ENCODE measurements at places on chromosomes 6 and 20.

DNA sequence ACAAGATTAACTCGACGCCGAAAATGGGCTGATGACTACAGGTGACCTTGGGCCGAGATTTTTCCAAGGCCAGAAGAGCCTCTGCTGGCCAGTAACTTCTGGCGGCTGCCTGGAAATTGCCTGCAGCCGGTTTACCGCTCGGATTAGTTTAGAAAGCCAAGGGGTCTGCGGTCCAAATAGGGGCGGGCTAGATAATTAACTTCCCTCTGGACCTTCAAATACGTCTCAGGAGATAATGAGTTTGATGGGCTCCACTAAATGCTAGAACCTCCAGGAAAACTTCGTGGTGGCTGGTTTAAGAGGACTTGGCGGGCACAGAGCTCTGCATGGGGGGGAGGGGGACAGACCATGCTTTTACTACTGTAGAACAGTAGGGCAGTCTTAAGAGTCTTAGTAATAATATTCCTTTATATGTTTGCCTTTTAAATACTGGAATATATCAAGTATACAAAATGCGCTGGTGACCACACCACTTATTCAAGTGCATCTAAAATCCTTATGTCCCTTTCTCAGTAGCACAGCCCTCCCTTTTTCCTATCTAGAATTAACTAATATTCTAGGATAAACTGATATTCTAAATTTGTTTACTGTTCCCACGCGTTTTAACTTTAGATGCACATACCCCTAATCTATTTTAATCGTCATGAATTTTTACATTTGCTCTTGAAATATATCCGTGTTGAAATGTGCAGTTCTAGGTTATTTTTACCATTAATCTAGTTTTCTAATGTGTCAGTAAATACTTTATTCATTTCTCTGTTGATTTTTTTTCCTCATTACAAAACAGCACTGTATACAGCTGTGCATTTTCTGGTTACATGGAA, 107.5 kb upstream of the PRSS16 start:
- no peak for DNase-seq

GRCh38 chr6:137119196-137120104, 54.0 kb downstream of the IL22RA2 start:
- DNase-seq = no peak

GRCh38 chr6:31267651-31268368, 4.1 kb downstream of the HLA-C start:
- DNase-seq = no peak

- no peak for DNase-seq
Measured at GRCh38 chr6:82144852-82145340, 102.6 kb downstream of the IBTK start.

- DNase-seq = no peak
Measured at GRCh38 chr6:113432521-113433334, 424.4 kb upstream of the MARCKS start.

DNA sequence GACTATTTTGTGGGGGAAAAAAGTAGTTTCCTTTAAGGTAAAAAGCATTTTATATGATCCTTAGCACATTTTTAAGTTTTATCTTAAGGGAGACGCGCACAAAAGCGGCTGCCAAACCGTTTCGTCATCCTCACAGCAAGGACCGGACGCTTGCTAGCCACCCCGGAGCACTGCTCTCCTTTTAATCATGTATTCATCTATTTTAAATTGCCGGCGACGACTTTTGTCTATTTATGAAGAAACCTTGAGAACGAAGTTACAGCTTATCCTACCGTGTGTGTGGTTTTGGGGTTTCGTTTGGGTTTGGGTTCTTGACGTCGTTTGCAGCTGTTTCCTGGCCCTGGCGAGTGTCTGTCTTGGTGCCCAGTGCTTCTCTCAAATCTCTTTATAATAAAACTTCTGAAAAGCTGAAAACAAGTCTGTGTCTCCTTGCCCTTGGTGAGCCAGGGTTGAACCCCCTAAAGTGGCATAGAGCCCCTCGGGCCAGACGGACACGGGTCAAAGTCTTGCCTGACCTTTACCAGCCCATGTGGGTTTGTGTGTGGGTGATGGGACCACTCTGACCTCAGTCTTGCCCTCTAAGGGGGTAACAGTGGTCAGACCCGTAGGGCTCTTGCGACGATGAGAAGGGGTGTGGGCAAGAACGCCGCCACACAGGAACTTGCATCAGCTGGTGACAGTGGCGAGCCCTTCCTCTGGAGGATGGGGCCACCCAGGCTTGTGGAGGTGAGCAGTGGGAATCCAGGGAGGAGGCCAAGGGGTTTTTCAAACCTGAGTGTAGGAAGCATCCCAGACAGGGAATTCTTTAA, 117.6 kb downstream of the JPH2 start:
- peak; percentile 65 for DNase-seq

GRCh38 chr6:21402368-21402767, 191.2 kb upstream of the SOX4 start:
- DNase-seq = peak; percentile 58

DNA sequence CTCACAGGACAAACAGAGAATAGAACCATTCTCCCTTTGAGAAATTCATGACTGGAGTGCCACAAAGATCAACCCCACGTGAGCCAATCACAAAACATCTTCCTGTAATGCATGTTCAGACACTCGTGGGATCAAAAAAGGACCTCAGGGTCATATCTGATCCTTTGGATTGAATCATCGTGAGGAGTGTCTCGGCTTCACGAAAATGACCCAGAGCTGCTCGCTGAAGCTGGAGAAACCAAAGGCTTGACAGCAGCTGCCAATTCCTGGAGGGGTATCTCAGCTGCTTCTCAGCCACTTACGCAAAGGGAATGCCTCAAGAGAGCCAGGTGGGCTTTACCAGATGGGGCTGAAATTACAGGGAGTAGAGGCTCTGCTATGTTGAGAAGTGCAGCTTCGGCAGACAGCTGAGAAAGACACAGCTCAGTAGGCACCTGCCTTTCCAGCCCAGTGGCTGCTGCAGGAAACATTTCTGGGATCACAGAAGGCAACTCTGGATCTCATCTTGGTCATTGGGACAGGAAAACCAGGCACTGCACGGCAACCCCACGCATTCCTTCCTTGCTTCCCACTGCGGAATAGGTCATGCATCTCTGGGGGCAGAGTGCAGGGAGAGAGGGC, 813.1 kb downstream of the KIF16B start:
- DNase-seq = no peak

- no peak for DNase-seq
Measured at GRCh38 chr20:14453259-14453658, 115.8 kb upstream of the FLRT3 start.

- no peak for DNase-seq
Measured at GRCh38 chr20:2353231-2353630, 27.5 kb upstream of the TGM6 start.

- no peak for DNase-seq
Measured at GRCh38 chr20:48190757-48191156, 405.5 kb upstream of the SULF2 start.

- DNase-seq = no peak
Measured at GRCh38 chr6:44463728-44464450, 76.4 kb downstream of the CDC5L start.

GRCh38 chr6:127914240-127914639, 13.4 kb upstream of the THEMIS start:
- DNase-seq = no peak

GRCh38 chr20:35661908-35662307, 2.8 kb downstream of the CPNE1 start:
- no peak for DNase-seq

DNA sequence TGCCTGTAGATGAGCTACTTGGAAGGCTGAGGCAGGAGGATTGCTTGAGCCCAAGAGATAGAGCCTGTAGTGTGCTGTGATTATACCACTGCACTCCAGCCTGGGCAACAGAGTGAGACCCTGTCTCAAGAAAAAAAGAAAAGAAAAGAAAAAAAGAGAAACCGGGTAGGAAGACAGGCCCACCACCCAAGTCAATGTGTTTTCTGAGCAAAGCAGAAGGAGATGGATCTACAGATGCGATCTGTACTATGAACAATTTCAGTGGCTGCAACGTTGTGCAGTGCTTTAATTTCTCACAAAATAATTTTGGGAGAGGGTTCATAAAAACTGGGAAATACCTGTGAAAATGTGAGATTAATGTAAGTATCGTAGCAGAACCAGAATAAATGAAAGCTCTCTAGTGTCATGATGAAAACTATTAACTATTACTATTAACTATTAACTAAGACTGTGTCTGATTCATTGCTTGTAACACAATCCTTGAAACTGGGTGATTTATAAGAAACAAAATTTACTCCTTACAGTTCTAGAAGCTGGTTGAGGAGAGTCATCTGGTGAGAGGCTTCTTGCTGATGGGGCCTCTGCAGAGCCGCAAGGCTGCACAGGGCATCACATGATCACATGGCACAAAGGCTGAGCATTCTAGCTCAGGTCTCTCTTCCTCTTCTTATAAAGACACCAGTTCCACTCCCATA, 233.1 kb upstream of the ZNF217 start:
- no peak for DNase-seq

GRCh38 chr20:49712646-49712995, 1.1 kb downstream of the B4GALT5 start:
- DNase-seq = no peak

- no peak for DNase-seq
Measured at GRCh38 chr6:21915707-21916260, 322.2 kb downstream of the SOX4 start.

GRCh38 chr6:142279350-142280180, 22.2 kb upstream of the ADGRG6 start:
- DNase-seq = no peak

DNA sequence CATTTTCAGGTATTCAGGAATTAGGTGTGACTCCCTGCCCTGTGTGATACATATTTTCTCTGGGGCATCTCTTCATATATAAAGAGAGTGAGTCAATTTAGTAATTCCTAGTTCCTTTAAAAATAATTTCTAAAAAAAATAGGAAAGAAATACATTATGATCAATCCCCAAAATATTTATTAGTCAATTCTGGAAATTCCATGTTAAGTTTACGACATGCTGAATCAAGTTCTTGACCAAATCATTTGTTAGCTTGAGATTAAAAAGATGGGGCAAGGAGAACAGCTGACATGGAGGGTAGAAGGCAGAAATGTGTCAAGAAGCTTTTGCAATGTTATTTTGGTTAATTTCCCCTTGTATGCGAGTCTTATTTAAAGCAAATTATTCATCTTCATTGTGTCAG, 22.7 kb upstream of the PRDM1 start:
- DNase-seq = no peak

GRCh38 chr20:59848182-59848581, 85.3 kb downstream of the SYCP2 start:
- DNase-seq = no peak

- no peak for DNase-seq
Measured at GRCh38 chr20:32626859-32627636, 41.9 kb upstream of the NOL4L start.

GRCh38 chr6:129494586-129494985, 215.4 kb downstream of the ARHGAP18 start:
- no peak for DNase-seq

DNA sequence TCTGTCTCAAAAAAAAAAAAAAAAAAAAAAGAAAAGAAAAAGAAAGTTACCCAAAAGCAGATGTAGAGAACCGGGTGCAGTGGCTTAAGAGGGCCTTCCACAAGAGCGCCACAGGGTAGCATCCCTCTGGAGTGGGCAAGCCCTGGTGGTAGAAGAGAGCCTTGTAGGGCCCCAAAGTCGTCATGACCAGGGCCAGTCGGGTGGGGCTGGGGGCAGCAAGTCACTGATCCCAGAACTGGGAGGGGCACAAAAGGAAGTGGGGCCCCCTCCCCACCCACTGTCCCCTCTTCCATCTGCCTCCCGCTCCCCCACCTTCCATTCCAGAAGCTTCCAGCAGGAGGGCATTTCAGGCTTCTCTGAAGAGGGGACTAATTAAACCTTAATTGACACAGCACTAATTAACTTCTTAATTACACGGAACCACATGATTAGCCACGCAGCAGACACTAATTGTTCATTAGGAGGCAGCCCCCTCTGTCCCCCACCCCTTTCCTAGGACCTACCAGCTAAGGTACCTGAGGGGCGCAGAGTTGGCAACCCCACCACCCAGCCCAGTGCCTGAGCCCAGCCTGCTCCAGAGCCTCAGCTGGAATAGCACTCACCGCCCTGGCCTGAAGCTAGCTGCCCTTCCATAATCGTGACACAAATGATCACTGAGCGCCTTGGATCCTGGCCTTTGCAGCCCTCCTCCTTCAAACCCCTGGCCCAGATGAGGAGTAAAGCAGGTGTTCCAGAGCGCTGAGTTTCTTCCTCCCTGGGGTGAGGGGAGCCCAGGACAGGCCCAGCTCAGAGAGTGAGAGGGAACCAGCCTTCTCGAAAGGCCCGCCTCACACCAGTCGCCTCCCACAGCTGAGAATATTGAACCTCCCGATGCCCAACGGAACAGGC, 34.8 kb downstream of the MDFI start:
- DNase-seq = no peak

DNA sequence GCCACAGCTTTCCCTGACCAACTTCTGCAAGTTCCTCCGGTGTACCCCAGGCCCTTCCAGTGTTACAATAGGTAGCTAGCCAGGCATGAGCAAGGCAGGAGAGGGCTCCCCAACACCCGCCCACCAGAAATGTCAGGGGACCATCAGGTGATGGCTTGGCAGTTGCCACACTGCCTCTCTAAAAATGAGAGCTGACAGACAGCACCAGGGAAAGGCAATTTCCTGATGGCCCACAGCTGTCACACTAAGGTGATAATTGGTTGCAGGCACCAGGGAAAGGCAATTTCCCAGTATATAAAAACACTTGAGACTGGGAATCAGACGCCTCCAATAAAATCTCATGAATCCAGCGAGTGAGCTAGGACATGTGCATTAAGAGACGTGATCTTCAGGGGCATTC, 49.9 kb downstream of the PXDC1 start:
- DNase-seq = no peak

DNA sequence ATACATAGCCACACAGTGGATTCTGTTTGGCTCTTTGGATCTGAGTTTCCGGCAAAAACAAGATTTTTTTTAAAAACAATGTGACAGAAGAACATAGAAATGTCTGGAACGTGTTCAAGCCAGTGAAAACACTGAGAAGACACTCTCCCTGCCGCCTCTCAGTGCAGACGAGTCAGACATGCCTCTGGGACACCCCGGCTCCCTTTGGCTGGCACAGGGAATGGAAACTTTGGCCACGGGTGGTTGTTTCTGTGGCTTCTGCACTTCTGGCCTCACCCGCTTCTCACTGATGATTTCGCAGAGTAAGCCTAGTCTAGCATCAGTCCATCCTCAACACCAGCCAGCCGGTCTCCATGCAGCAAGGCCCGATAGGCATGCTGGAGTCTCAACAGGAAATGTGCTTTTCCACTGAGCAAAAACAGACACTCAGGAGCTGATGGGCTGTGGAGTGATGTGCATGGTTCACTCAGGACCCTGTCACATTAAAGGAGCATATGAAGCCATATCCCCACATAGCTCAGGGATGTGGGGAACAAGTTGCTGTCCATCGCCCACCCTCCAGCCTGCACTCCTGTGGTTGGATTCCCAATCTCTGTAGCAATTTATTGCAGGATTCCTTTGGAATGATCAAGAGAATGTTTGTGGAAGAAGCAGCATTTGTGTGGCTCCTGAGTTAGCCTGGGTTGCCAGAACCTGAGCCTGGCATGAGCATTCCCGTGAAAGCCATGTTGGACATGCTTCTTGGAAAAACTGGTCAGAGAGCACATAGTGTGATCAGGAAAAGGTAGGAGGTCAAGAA, 262.0 kb upstream of the RIN2 start:
- no peak for DNase-seq

- DNase-seq = no peak
Measured at GRCh38 chr6:158778005-158778527, 41.1 kb downstream of the EZR start.

- DNase-seq = no peak
Measured at GRCh38 chr6:136526937-136527336, 23.3 kb downstream of the MAP7 start.

GRCh38 chr6:125257351-125257750, 44.4 kb downstream of the HDDC2 start:
- DNase-seq = no peak
